ENCODE measurements at places on chromosomes 5 and 9.

DNA sequence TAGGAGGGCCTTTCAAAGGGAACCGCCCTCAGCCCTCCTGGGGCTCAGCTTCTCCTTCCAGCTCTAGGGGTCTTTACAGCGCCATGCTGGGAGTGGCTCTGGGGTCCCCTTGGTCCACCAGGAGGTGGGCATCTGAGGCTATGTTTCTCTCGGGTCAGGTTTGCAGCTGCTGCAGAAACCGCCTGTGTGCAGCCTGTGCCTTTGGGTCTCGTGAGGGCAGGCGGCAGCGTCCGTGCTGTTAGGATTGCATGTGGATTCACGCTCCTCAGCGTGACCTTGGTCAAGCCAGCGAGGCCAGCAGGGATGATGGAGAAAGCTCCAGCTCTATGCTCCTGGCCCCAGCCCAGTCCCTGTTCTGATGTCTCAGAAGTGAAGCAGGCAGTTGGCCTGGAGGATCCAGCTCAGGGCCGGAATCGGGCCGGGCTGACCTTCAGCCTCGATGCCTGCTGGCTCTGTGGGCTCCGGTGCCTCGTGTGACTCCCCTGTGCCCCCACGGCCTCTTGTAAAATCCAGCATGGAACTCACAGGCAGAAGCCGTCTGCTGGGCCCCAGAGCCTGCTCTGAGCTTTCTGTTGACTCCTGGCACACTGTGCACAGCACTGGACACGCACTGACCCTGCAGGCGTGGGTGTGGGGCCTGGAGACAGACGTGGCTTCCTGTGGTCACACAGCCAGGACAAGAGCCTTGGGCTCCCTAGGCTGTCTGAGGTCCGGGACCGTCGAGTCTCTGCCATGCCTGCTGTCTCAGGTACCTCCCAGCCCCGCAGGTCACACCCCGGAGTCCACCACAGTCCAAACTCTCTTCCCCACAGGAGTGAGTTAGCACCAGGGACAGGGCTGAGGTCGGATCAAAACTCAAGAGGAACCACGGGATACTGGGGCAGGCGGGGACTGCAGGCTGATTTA lies 54.3 kb downstream of the TRIP13 start:
- no peak for DNase-seq

GRCh38 chr5:138389332-138389731 lies 36.8 kb downstream of the KDM3B start:
- no peak for DNase-seq

DNA sequence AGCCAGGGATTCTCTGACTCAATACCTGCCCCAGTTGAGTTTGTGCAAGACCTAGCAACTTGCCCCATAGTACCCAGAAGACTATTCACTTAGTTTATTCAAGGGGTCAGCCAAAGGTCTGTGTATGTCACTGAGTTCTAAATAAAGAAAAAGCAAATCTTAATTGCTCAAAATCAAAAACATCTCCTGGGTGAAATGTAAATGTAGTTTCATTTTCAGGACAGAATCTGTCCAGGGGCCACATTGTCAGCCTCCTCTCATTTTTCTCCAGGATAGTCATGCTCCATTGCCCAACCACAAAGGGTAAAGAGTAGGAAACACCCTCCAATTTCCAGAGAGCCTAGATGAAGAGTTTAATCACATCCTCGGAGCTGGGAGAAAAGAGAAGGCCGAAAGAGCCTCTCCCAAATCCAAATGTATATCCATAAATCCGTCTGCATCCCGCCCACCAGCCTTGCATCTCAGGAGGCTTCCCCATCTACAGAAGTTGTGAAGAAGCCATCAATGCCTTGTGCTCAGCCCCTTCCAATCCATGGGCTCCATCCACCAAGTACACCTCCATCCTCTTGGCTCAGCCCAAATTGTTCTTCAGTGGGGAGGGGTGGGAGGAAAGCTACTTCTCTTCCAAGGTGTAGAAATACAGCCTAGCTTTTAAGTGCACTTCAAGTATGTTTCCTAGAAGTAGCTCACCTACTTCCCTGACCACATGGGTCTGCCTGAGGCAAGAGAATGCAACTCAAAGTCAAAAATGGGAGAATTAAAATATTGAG lies 26.9 kb downstream of the ADAM19 start:
- DNase-seq = peak; percentile 91

- DNase-seq = peak; percentile 31
Measured at GRCh38 chr5:54803471-54804011, 181.9 kb downstream of the ESM1 start.

DNA sequence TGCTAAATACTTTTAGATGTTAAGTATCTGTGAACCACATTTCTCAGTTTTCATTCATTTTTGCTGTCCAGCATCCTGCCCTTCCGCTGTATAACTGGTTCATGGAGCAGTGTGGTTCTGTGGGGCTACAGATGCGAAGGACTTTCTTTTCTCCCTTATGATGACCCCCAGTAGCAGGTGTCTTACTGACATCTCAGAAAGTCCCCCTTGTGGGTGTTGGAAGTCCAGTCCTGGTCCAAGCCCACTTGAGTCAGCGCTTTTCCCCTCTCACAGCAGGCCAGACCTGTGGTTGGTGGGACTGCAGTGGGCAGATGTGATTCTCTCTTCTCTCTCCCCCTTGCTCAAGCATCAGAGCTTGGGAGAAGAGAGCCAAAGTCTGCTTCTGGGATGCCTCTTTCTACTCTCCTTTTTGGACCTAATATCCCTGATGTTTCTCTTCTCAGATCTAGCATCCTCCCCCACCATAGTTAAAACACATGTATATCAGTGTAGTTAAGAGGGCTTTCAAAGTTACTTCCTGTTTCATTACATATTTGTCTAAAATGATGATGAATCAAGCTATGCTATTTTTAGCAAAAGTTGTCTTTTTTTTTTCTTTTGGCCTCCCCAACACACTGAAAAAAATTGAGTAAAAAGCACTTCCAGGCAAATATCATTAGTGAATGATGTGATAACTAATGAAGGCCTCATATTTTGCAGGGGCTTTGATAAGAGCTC lies 119.5 kb upstream of the ZNF618 start:
- DNase-seq = no peak

GRCh38 chr9:710951-711745 lies 130.3 kb upstream of the DMRT1 start:
- no peak for DNase-seq

DNA sequence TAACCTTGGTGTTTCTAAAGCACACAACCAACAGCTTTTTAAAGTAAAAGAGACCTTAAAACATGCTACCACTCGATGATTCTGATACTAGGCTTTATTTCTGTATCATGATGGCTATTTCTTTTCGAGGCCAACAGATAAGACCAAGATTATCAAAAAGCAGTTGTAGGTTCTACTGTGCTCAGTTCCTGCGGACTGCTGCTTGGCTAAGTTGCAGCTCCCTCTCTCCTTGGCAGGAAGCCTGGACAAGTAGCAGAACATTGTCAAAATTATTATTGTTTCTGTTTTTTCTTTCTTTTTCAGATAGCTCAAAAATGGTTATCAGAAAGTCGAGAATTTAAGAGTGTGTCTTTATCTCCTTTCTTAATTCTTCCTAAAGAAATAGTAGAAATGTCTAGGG lies 607.6 kb downstream of the PTPRD start:
- DNase-seq = no peak

- peak; percentile 59 for DNase-seq
Measured at GRCh38 chr5:109905906-109906305, 216.2 kb downstream of the MAN2A1 start.

DNA sequence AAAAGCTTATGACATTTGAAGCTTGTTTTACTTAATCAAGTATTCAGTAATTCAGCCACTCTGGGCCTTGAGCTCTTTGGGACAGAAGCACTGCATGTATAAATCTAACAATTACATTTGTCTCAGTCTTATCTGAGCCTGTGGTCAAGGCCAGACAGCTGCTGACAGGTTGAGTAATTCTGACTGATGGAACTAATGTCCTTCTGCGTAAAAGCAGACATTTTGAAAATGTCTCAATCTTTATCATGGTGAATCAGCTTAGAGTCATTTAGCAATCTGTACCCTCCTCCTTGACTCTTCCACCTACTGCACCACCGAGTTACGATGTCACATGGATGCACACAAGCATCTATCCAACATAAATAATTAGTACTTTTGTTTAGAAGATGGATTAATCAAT lies 400.0 kb downstream of the ARRDC3 start:
- peak; percentile 95 for DNase-seq

- no peak for DNase-seq
Measured at GRCh38 chr5:102545175-102545574, 46.4 kb upstream of the SLCO6A1 start.

GRCh38 chr9:137277329-137278041 lies at the start of gene TOR4A:
Gene TOR4A, plus strand, starts transcription at chr9:137277726. Its CDS starts 964 bp downstream, at chr9:137278690.
- peak; percentile 75 for DNase-seq

DNA sequence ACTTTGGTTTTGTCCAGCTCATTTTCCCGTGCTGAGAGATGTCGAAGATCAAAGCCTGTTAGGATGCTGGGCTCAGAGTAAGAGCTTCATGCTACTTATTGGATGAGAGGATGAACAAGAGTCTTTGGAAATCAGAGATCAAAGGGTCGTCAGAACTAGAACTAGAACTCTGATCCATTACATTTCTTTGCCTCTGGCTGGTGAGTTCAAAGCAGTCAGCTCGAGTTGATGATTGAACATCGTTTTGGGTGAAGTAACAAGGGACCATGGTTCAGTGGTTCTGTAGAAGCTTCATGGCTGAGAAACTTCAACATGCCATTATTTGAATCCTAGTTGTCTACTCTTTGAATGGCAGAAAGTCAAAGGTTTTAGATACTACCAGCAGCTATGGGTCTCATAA lies 320.3 kb downstream of the ARHGEF28 start:
- no peak for DNase-seq

DNA sequence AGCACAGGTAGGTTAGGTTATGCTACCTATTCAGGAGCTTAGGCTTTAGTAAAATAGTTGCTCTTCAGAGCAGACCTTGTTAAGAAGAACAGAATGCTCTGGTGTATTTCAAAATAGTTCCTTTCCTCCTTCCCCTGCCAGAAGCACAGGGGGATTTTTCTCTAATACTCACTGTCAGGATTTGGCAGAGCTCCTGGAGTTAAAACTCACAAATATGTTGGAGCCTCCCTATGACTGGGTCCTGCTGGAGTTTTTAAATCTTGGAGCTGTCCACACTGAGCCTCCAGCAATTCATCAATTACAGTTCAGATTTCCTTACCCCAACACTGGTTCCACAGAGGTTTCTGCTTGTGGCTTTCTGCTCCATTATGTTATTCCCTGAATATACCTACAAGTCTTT lies 1233.8 kb upstream of the WWC1 start:
- peak; percentile 52 for DNase-seq

DNA sequence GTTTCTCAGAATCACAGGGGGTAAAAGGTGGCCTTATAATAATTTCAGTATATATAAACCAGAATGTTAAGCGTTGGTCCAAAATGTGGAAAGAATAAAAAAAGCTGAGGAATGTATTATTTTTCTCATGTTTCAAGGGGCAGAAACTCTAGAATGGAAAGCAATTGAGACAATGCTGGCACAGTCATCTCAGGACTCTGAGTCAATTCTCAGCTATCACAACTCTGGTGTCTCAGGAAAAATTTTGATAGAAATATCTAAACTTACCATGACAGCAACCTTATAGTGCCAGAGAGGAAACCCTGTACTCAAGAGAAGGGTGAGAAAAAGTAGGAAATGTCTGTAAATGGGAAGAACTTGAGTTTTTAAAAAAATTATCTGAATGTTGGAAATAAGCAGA lies 1189.4 kb upstream of the NUDT12 start:
- no peak for DNase-seq

DNA sequence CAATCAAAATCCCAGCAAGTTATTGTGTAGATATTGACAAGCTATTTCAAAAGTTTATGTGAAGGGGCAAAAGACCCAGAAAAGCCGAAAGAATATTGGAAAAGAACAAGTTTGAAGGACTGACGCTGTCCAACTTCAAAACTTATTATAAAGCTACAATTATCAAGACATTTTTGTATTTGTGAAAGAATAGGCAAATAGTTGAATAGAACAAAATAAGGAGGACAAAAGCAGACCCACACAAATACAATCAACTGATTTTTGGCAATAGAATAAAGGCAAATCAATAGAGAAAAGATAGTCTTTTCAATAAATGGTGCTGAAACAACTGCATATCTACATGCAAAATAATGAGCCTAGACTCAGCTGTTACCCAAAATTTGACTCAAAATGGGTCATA lies 807.7 kb upstream of the CDH6 start:
- no peak for DNase-seq

GRCh38 chr9:103025796-103026195 lies 30.7 kb downstream of the CYLC2 start:
- DNase-seq = no peak

- DNase-seq = peak; percentile 84
Measured at GRCh38 chr9:86983620-86984259, 36.4 kb upstream of the GAS1 start.

DNA sequence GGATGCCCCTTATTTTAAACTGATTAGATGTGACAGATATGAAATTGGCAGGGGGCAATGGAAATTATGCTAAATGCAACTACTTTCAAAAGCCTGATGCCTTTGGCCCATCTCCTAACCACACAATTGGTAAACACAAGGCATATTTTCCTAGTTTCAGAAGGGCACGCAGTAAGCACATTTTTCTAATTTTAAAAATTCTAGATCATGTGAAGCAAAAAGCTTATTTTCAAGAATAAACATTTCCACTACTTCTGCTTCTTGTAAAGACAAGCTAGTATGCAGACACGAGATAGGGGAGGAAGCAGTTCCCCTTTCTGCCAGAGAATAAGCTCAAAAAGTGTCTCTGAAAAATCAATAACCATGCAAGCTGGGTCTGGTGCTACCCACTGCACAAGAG lies 67.7 kb downstream of the ABCA1 start:
- DNase-seq = no peak

- peak; percentile 67 for DNase-seq
Measured at GRCh38 chr9:136882109-136882946, 4.0 kb upstream of the TRAF2 start.

- no peak for DNase-seq
Measured at GRCh38 chr9:110129425-110129824, 78.5 kb downstream of the C9orf152 start.

DNA sequence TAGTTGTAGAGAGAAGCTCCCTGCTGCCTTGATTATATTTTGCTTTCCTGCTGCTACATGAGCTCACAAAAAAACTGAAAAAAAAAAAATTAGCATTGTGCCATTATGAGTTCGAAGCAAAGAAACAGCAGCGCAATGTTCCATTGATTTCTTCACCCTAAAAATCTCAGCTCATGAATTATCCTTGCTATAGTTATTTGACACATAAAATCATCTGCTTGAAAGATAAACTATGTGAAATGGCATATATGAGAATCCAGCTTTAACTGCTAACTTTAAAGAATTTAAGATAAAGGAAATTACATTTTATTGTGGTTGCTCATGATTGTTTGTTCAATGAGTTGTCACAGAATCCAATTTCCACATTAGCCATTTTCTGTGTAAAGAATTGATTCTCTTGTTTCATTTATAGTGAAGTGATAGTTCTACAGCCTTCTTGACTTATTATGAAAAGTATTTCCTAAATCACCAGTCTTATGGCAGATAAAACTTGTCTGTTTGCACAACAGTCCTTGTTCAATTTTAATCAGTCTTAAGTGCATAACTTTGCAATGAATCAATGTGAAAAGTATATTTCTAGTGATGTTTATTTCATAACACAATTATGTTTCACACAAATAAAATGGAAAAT lies 1275.0 kb upstream of the CDH9 start:
- DNase-seq = peak; percentile 4

- DNase-seq = peak; percentile 60
Measured at GRCh38 chr5:34503379-34504253, 152.5 kb upstream of the RAI14 start.

GRCh38 chr5:73327908-73328455 lies 120.6 kb downstream of the FOXD1 start:
- peak; percentile 60 for DNase-seq

GRCh38 chr9:127838375-127839078 lies 15.9 kb downstream of the ENG start:
- DNase-seq = peak; percentile 90

GRCh38 chr5:9619331-9620092 lies 10.6 kb downstream of the TAS2R1 start:
- DNase-seq = no peak
